ENCODE measurements at places on chromosomes 4 and X.

DNA sequence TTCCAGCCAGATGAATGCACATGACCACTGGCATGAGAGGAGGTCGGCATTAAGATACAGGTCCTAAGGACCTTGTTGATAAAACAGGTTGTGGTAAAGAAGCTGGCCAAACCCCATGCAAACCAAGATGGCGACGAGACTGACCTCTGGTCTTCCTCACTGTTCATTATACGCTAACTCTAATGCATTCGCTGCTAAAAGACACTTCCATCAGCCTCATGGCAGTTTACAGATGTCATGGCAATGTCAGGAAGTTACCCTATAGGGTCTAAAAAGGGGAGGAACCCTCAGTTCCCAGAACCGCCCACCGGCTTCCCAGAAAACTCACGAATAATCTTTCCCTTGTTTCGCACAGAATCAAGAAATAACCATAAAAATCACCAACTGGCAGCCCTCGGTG is 182.4 kb downstream of the DHRSX start:
- no peak for DNase-seq

- DNase-seq = no peak
These were observed 191.8 kb downstream of the RAB28 start for GRCh38 chr4:13292372-13292771.

- no peak for DNase-seq
These were observed 557.7 kb upstream of the SLIT2 start for GRCh38 chr4:19693936-19694570.

DNA sequence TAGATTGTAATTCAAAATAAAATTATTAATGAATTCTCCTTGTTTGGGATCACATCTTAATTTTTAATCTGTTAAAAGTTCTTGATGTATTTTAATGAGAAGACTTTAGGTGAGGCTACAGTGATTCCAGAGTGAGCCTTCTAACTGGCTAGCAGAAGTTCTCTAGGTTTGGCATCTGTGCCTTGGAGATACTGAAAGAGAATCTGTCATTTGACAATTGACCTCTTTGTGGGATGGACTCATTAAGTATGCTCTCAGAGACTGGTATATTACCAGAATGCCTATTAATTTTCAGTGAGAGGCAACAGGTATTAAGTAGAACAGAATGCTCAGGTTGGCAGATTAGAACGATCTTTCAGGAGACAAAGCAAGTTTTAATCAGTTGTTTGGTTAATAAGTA is 10.2 kb downstream of the CCNG2 start:
- no peak for DNase-seq

DNA sequence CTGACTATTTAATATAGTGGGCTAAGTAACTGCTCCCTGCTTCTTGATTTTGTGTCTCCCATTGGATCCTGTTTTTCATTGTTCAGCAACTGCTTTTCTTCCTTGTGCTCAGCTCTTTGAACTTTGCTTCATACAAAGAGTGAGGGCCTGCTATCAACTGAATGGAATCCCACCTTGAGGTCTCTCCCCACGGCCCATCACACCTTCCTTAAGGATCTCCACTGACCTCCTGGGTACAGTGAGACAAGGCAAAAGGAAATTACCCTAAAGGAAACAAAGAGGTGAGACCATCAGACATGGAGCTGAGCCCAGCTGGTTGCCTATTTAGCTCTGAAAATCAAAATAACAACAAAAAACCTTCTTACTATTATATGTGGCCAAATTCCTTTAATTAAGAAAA is 91.3 kb upstream of the RPL34 start:
- DNase-seq = no peak

- DNase-seq = no peak
These were observed 523.6 kb downstream of the BCOR start for GRCh38 chrX:39574178-39574577.

- no peak for DNase-seq
These were observed 64.4 kb downstream of the CXCL13 start for GRCh38 chr4:77669946-77670590.

GRCh38 chr4:86400216-86400615 is 40.4 kb upstream of the MAPK10 start:
- no peak for DNase-seq

GRCh38 chrX:41542135-41542534 is 95.0 kb downstream of the NYX start:
- DNase-seq = no peak

- DNase-seq = no peak
These were observed 325.8 kb downstream of the ANTXR2 start for GRCh38 chr4:79747252-79747651.

DNA sequence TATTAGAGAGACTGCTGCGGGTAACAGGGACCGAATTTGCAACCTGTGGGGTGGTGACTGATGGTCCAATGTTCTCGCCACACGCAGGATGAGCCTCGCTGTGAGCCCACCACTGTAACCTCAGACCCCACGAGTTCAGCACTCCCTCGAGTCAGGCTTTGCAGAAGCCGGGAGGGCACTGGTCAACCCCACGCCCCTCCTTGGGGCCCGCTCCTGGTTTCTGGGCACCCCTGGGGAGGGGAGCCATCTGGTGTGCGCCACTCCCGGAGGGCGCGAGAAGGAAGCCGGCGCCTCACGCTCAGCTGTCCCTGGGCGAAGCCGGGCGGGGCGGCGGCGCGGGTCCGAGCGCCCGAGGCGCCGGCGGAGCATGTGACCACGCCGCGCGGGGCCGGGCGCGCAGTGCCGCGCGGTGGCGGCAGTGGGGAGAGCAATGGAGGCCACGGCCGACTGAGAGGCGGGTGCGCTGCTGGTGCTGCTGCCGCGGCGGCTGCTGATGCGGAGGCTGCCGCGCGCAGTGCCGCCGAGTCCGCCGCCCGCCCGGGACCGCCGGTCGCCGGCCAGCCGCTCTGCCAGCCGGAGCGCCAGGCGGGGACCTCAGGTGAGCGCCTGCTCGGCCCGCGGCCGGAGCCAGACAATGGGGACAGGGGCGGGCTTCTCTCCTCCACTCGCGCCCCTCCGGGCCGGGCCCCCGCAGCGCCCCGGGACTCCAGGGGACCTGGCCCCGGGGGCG is 100.1 kb downstream of the CEP135 start:
- DNase-seq = peak; percentile 33

- peak; percentile 89 for DNase-seq
These were observed 37.3 kb upstream of the CDKN2AIP start for GRCh38 chr4:183407128-183407585.

- DNase-seq = no peak
These were observed at the start of gene PAGE2B for GRCh38 chrX:55074851-55075467. PAGE2B (plus strand) TSS chrX:55075030; CDS start chrX:55076042, 1,012 bp downstream.

GRCh38 chr4:183300070-183300469 is 20.0 kb downstream of the CLDN22 start:
- no peak for DNase-seq

GRCh38 chr4:83686166-83686565 is 150.3 kb downstream of the GPAT3 start:
- DNase-seq = no peak

- no peak for DNase-seq
These were observed 1.3 kb upstream of the FAT4 start for GRCh38 chr4:125313497-125313896.

- DNase-seq = no peak
These were observed 120.9 kb upstream of the GRID2 start for GRCh38 chr4:92182736-92183407.

- no peak for DNase-seq
These were observed 839 bp downstream of the QDPR start for GRCh38 chr4:17511051-17511450.

DNA sequence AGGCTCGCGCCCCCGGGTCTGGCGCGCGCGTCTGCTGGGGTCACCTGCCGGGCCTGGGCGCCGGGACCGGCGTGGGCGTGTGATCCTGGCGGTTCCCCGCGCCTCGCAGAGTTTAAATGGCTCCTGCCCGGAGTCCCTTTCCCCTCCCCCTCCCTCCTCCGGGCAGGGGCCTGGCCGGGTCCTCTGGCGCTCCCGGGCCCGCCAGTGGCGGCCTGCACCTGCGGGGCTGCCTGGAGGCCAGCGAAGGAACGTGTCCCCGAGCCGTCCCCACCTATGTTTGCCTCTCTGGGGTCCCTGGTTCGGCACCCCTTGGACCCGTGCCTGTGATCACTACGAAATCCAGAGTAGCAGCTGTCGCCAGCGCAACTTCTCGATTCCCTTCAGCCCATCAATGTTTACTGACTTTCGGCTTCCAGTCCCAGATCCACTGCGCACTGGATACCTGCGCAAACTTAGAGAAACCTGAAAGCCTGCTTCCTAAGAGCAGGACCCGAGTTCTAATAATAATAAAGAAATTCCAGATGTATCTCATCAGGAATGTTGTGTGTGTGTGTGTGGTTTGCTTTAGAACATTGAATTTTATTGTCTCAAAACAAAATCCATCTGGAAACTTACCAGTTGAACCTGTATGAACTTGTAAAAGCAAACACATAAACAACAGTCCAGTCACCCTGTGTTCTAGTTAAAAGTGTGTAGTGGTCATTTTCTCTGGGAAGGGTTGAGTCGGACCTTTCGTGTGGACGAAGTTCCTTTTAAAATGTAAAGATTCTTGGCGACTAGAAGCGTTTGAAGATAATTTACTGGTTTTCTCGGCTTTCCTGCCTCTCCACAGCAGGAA is 788 bp downstream of the SHROOM2 start:
- DNase-seq = no peak

DNA sequence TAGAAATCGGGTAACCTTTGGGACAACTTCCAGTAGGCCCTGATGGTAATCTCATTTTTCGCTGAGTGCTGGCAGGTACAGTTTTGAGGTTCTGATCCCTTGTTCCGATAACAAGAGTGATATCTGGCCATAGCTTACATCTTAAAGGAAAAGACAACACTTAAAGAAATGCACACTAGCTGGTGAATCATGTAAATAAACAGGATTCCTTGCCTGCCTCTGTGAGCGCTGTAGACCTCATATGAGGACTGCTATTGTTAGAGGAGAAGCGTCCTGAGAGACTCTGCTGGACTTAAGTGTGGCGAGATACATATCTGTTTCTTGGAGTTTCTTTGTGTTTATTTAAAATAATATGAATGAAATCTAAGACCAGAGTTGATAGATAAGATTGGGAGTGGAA is 149.3 kb upstream of the SLC4A4 start:
- no peak for DNase-seq

DNA sequence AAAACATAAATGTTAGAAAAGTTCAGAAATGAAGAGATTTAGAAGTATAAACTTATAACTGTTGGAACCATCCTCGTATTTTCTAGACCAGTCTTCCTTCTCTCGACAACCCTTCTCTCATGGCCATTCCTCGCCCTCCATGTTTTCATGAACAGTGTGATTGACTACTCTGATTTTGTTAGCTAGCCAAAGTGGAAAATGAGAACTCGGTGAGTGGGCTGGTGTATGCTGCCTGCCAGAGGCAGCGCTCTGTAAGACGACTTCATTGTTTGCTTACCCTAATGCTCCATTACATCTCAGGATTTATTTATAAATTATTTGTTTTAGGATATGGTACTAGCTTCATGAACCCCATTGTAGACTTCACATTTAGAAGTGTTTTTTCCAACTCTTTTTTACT is 153.0 kb downstream of the CBR4 start:
- DNase-seq = no peak

DNA sequence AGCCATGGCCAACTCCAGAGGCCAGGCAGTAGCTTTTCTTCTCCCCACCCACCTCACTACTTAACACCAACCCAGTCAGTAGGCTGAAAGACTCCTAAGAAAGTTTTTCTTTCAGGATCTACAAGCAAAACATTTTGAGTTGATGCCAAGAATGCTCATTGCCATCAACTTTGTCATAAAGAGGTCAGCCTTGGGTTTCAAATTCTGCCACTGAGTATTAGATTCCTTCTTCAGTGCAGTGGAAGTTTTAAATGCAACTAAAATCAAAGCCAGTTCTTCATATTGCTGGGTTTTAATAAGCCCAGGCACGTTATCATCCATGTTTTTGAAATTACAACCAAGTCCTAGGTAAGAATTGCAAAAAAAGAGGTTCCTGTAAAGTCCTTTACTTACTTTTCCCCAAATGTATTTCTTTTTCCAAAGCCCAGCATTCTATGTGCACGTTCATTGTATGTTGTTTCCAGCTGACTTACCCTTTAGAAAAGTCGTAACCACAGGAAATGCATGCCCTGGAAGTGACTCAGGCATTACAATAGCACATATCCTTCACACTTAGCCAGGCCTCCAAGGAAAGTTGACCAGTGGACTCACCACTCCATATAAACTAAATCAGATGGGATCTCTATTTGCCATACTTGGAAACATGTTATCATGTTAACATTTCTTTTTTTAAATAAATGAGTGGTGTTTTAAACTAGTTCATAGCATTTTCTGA is 229.9 kb downstream of the SOX3 start:
- no peak for DNase-seq

- DNase-seq = no peak
These were observed 218.7 kb upstream of the NDST4 start for GRCh38 chr4:115332078-115332477.

DNA sequence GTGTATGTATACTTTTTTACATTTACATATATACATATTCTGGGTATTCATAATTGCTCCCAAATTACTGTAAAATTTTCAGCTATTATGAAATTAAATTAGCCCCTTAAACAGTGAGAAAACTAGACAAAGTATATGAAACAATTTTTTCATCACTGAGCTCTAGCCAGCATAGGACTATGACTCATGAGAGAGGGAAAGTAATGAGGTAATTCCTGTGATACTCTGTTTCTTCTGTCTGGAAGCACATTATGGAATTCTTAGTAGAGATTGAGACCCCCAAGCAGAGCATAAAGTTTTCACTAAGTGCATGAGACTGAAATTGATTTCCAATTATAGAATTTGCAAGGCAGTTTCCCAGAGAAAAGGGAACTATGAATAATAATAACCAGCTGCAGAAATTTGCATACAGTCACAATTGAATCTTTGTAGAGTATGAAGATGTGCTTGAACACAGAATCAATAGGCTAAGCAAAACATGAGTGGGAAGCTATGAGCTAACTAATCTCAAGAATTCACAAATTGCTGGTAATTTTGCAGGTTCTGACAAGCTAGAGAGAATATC is 779.3 kb downstream of the ARAP2 start:
- no peak for DNase-seq

DNA sequence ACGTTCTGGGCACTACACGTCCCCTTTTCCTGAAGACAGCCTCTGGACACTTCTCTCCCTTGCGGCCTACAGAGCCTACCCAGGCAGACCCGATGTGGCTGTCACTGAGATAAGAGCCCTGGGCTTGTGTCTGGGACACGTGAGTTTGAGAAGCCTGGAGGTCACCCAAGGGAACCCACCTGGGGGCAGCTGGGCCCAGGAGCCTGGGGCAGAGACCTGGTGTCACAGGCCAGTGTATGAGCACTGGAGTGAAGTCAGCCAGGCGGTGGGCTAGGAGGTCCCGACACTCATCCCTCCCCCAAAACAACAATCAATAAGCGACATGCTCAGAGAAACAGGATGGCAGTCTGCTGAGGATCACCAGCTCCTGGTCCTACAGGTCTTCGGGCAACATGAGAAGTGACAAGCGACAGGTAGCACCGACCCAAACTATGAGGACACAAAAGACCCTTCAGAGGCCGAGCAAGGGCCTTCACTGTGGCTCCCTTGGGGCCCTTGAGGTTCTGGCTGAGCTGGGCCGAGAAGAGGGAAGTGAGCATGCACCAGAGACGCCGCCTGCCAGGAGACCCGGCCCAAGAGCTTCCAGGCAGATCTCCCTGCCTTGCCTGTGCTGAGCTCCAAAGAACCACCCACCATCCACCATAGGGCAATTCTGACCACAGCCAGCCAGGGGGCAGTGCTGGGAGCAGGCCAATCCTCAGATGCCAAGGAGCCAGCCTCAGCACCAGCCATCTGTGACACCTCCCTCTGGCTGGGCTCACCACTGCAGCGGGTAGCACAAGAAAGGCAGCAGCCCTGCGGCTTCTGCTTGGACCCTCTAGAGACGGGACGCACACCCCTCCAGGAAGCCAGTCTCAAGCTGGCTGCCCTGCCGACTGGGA is 11.0 kb upstream of the DUSP9 start:
- DNase-seq = no peak

Measured in CD4-positive, alpha-beta T cell treated with Interleukin-15 for 1 hour (primary cell).